Cardiac fibroblast (primary cell): ENCODE measurements at places on chromosomes 1 and 21.

DNA sequence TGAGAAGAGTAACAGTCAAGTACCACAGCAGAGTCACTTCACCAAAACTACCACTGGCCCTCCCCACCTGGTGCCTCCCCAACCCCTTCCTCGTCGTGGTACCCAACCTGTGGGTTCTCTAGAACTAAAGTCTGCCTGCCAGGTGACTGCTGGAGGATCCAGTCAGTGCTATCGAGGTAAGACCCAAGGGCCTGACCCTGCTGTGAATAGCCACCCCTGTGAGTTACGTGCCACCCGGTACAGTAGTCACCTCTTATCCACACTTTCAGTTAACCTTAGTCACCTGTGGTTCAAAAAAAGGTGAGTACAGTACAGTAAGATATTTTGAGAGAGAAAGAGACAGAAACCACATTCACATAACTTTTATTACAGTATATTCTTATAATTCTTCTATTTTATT is 16.5 kb downstream of the TTF2 start:
- no peak for DNase-seq

GRCh38 chr1:998745-998994 is 1.2 kb downstream of the HES4 start:
- peak; percentile 37 for DNase-seq

DNA sequence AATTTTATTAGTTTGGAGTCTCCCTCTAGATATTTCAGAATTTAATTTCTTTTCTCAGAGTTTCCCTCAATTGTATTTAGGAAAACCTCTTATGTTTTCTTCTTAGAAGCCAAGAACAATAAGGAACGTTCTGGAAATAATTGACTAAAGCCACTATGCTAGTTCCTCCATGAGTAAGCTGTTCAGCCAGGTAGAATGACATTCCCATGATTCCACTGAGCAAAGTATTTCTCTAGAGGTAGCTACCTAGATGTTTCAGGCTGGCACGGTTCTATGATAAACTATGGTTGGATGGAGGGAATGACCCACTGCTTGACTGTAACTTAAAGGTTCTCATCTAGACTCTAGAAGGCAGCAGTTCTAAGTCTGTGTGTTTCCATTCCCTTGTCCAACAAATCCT is 62.4 kb downstream of the CLDN17 start:
- no peak for DNase-seq

DNA sequence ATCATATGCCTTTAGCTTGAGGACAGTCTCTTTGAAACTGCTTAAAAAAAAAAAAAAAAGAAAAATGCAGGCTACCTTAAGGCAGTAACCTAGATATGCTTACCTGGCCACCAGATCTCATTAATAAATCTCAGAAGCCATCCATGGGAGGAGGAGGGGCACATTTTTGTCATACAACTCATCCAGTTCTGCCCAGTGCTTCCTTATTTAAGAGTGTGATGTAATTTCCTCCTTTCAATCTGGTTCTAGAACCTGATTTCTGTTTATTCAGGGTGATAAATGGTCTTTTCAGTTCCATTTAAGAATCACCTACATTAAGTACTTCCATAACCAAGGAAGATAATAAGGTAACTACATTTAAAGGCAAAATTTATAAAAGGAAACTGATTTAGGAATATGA is 6.1 kb downstream of the ERRFI1 start:
- DNase-seq, result peak; percentile 54

DNA sequence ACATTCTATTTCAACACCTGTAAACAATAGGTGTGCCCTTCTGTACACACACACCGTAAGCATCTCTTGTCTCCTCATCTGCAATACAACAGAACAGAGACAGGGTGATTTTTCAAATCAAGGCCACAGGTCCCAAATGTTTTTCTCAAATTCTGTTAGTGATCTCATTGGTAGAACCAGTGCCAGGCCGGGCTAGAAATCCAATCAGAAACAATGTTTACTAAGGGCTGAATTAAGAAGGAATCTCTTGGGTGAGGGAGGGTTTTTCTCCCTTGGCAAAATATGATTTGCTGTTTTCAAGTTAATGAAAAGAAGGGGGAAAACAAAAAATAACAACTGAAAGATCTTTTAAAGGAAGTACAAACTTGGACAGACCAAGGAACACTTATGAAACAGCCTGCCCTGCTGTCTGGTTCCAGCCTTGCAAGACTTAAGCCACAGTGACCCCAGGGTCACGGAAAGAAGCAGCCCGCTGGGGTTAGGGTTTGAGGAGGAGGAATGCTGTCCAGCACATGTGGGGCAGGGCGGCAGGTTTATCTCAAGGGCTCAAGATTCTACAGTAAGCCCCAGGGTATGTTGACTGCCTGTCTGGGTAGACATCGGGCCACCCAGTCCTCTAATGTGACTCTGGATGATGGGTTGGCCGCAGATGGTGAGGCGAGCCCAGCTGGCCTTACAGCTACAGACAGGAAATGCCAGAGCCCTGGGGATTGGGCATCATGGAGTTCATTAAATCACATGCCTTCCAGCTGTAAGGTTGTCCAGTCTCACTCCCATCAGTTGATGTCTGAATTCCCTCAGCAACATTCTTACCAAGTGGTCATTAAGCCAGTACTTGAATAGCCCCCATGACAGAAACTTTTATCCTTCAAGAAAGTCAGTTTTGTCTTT is 73.3 kb upstream of the SLC44A3 start:
- DNase-seq, result peak; percentile 60

DNA sequence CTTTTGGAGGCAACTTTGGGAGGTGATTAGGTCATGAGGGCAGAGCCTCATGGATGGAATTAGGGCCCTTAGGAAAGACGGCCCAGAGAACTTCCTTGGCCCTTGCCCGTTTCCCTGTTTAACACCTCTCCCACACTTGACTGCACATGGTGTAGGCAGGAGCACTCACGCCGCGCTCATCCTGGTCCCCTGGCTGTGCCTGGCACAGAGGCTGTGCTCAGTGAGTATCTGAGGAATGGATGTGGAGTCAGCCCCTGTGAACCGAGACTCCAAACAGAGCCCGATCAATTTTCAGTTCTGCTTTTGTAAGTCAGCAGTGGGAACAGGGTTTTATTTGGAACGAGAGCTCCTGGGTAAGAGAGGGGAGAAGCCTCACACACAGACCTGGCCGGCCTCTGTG is 29.8 kb upstream of the ETV3 start:
- no peak for DNase-seq

GRCh38 chr1:178004926-178005391 is 35.1 kb upstream of the SEC16B start:
- DNase-seq, result no peak

DNA sequence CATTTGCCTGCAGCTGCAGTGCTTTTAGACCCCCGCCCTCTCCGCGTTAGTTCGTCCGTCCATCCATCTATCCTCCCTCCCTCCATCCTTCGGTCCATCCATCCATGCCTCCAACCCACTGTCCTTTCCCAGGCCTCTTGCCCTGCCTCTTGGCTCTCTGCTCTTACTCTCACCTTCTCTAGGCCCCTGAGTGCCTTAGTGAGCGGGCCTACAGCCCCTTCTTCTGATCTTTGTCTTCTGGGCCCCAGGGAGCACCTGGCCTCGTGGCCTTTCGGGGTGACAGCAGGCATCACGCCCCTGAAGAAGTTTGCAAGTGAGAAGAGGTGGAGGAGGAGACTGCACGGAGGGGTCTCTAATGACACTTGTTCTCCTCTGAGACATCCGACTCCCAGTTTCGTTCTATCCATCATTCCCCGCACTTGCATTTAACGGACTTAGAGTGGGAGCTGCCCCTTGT is 842 bp downstream of the ATXN7L2 start:
- DNase-seq, result no peak

DNA sequence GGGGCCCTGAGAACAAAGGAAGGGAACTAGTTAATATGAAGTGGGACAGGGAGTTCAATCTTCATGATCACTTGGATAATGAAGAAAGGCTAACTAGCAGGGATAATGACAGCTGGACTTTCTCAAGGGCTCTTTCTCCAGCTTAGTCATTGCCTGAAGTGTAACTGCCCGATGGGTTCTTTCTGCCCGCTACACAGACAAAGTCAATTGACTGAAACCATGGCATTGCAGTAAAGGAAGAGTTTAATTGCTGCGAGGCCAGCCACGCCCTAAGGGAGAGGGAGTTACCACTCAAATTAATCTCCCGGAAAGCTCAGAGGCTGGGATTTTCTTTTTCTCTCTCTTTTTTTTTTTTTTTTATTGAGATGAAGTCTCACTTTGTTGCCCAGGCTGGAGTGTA is 16.6 kb upstream of the SLC2A5 start:
- DNase-seq, result no peak

- DNase-seq, result no peak
Observed at GRCh38 chr1:223713546-223714420, 1.4 kb downstream of the CAPN2 start.

- no peak for DNase-seq
Observed at GRCh38 chr1:197965132-197965840, 48.1 kb downstream of the LHX9 start.
